ENCODE measurements at places on chromosomes 12 and 14.

GRCh38 chr14:94051115-94051514 is 25.0 kb downstream of the OTUB2 start:
- DNase-seq = peak; percentile 56

DNA sequence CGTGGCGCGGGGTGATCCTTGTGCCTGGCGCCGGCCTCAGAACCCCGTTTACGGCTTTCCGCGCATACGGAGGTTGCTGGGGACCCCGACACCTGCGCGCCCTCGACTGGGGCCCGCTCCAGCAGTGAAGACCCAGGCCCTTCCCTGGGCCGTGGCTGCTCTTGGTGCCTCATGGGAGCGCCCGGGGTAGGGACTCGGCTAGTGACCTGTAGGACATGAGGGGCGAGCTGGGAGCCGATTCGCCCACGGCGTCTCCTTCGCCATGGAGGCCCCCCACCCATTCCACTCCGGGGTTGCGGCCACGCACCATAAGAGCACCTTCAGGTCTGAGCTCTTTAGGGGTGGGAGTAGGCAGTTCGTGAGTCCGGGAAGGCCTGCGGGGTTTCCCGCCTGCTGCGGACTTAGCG is 14.2 kb upstream of the PAX9 start:
- no peak for DNase-seq

GRCh38 chr12:32400866-32401265 is 1.5 kb downstream of the FGD4 start:
- no peak for DNase-seq

DNA sequence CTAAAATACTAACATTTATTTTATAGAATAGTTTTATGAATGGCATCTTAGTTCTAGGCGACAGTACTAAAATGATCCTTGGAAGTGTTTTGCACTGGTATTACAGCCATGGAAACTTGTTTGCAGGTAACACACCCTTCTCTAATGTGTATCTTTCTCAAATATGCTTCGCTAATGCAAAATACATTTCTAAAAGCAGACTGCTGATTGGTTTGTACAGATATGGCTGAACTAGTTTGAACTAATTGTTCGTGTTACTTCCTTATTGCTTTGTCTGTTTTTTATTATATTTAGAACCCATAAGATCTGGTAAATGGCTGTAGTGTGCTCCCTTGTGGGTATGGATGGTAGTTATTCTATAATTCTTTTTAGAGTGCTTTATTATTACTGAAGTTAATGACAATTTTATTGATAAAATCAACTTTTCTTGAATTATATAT is 53.0 kb downstream of the ATF7IP start:
- DNase-seq = peak; percentile 58

DNA sequence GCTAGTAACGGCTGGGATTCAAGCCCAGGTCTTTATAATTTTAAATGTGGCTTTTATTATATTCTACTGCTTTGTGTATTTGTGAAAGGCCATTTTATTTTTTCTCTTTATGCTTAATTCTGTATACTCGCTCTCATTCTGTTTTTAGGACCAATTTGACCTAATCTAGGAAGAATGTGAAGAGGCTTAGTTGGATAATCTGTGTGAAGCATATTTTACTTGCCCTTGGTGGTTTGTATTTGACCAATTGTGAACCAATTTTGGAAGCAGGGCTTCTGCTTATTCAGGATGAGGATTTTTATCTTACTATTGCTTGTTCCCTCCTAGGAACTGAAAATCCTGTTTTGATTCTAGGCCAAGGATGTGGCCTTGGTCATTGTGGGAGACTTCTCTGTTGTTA is 113.1 kb downstream of the TTC6 start:
- DNase-seq = no peak

- DNase-seq = peak; percentile 12
Observed at GRCh38 chr12:101698800-101699347, 1.4 kb downstream of the CHPT1 start.

DNA sequence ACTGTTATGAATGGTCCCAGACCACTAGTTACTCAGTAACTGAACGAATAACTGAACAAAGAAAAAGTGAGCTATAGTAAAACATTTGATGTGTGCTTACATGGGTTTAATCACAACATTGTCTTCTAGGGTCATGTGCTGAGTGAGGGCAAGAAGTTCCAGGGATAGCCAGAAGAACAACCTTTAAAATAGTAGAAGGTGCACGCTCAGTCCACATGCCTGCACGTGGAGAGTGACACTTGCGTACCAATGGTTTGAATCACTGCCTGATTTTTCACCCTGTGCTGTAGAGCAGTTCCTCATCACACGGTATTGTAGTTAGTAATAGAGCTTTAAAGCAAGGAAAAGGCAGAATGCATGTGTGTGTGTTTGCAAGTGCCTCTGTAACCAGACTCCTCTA is 224.2 kb downstream of the EGLN3 start:
- no peak for DNase-seq

DNA sequence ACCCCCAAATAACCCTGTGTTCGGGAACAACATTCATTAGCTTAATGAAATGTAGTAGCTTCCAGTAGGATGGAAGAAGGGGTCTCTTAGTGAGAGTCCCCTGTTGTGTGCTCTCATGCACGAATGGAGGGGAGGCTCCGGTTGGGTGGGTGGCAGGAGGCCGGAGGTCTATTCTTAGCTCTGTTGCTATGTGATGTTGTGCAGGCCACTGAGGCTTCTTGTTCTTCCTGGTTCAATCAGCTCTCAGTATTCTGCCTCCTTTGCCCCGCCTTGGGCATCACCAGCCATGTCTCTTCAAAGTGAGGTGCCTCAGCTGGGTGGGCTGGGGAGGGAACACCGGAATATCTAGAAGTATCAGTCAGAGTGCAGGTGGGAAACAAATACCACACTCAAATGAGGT is 50.8 kb downstream of the KCNA1 start:
- DNase-seq = no peak

DNA sequence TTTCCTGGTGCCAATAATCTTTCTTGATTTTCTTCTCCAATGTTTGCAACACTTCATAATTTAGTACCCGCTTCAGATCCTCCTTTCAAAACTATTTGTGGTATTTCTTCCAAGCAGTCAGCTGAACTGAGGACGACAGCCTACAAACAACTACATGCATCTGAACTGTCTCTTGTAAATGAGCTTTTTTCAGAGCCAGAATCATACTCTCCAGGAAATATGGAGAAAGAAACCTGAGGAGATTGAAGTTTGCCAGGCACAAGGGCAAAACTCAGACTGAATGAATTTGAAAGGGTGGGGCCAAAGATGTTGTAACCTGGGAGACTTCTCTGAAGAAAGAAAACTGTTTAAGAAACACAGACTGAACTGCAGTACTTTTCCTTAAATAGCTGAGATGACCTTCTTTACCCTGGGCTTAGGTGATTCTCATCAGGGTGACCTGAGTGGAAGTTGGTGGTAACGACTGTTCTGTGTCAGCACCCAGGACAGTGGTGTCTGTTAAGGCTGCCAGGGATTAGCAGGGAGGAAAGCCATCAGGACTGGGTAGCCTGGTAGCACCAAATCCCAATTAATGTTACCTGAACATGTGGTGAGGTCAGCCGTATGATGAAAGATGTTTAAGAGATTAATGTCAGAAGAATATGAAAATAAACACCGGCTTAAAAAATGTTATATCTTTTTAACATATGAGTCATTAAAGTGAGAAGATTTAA is 95.0 kb downstream of the TGFB3 start:
- peak; percentile 46 for DNase-seq

DNA sequence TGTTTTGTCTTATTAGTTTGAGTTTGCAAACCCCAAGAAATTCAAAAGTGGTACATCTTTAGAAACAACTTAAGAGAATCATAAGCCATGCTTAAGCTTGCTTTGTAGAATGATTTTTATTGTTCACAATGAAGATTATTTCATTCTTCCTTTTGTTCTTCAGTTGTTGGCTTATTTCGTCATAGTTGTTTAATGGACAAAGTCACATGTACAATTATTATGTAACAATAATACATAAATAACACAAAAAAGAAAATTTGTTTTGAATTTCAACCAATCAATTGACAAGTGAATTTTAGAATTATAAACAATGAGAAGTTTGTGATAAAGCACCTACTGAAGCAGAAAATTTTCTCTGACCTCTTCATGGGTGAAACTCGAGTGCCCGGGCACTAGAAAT is 111.8 kb upstream of the IGF1 start:
- DNase-seq = no peak

GRCh38 chr12:106648736-106649135 is 65.9 kb downstream of the RFX4 start:
- DNase-seq = no peak

GRCh38 chr12:42810006-42810405 is 220.5 kb upstream of the PRICKLE1 start:
- no peak for DNase-seq

- no peak for DNase-seq
Observed at GRCh38 chr12:7605900-7606465, 59.7 kb downstream of the APOBEC1 start.

- DNase-seq = no peak
Observed at GRCh38 chr14:32925439-32925838, 13.2 kb upstream of the NPAS3 start.

GRCh38 chr12:93748672-93749383 is 71.7 kb downstream of the CRADD start:
- no peak for DNase-seq

Measured in cardiac fibroblast (primary cell).